Activated CD4-positive, alpha-beta T cell treated with anti-CD3 and anti-CD28 coated beads for 36 hours (primary cell): ENCODE measurements at places on chromosomes 12 and 14. TPM values are rescaled to one million over a fixed set of nuclear protein-coding genes. Genes with fewer than 3 reads are reported as not detected.

GRCh38 chr14:100605706-100606686 is 18.8 kb upstream of the BEGAIN start:
- DNase-seq, result no peak

DNA sequence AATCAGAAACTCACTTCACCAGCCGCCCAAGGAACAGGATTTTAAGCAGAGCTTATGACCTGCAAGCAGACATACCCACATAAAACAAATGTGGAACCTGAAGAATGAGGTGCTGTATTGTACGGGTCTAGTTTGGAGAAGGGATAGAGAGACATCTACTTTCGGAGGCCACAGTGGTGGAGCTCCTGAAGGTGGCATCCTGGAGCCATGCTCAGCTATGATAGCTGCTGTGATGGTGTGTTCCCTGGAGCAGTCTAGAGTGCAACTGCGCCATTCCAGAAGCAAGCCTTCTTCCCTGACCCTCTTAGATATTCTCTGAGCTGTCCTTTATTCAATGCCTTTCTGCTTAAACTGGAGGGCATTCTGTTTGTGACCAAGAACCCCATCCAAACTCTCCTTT is 402.6 kb downstream of the FUT8 start:
- DNase-seq, result no peak

GRCh38 chr12:97637770-97638169 is 175.2 kb downstream of the RMST start:
- DNase-seq, result no peak

The ADCY6 gene
- total RNA-seq, result 0.05 TPM
